Anterior cingulate cortex (tissue), 58 donors: ENCODE measurements at places on chromosomes 6 and 20.

- no peak for DNase-seq
Measured at GRCh38 chr6:17842014-17842776, 135.5 kb upstream of the NUP153 start.

GRCh38 chr6:107729098-107729497 is 95.0 kb downstream of the SCML4 start:
- no peak for DNase-seq

DNA sequence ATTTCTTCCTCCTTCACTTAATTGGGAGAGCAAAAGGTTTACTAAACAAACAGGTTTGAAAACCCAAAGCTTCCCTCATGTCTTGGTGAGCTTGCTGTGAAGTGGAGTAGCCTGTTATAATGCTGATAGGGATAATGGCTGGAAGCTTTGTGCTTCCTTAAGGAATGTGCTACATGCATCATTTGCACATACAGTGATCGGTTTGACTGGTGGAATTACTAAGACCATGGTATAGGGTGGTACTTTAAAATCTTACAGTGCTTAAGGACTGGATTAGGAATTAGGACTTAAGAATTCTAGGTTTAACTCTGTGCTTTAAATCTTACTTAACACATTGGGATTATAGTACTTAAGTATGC is 75.7 kb downstream of the ARID1B start:
- no peak for DNase-seq

- no peak for DNase-seq
Measured at GRCh38 chr6:35605600-35605999, 83.1 kb downstream of the FKBP5 start.

GRCh38 chr20:45813006-45813340 is 529 bp downstream of the UBE2C start:
- DNase-seq, result no peak

- no peak for DNase-seq
Measured at GRCh38 chr6:169208011-169208410, 45.6 kb downstream of the THBS2 start.

GRCh38 chr6:22451962-22452361 is 117.4 kb upstream of the HDGFL1 start:
- DNase-seq, result no peak

DNA sequence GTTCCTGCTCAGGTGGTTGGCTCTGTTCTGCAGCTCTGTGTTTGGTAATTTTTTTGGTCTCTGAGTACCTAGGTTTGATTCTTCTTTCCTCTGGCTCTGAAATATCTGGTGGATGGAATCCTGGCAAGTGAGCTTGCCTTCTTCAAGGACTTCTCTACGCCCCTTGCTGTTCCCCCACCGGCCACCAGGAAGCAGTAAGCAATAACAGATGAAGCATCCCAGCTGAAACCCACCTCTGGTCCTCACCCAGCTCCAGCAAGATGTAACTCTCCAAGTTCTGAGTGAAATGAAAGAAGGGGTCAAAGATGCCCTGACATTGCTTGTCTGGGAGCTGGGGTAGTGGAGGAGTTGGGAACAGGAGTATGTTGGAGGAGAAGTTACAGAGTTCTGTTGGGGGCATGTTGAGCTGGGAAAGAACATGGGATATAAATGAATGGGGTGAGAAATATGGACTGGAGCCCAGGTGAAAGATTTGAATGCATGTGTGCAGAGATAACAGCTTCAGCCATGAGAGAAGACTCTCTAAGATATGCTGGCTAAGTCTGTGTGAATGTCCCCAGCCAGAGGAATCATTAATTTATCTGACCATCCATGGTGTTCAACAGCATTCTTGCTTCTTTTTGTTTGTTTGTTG is 51.3 kb upstream of the GLP1R start:
- peak; percentile 2 for DNase-seq

GRCh38 chr6:53627391-53628218 is 38.0 kb downstream of the KLHL31 start:
- DNase-seq, result no peak

- no peak for DNase-seq
Measured at GRCh38 chr6:2848851-2849250, 7.2 kb upstream of the SERPINB1 start.

DNA sequence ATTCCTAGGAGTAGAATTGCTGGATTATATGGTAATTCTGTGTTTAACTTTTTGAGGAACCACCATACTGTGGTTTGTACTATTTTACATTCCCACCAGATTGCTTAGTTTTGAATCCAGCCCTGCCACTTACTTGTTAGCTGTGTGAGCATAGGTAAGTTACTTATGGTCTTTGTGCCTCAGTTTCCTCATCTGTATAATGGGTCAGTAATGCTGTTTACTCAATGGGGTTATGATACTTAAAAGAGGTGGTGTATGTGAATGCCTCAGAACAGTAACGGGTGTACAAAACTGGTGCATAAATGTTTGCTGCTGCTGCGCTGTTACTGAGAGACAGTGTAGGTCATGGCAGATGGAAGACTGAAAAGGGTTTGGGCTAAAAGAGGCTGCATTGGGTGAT is 239.3 kb downstream of the NRN1 start:
- DNase-seq, result no peak

DNA sequence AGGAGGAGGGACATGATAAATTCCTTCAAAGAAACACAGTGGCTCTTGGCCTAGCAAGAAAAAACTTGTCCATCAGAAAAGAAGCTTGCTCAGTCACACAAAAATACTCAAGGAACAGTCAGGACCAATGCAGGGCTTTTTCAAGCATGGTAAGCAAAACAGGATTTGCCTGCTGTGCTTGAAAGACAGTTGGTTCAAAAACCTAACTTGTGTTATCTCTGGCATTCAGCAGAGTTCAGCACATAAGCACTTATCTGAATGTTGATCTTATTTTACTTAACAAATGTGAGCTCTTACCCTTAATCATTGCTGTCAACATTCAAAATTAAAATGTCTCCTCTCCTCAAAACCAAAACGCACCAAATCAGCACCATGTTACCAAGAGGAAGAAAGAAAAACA is 38.3 kb downstream of the ATG5 start:
- no peak for DNase-seq

DNA sequence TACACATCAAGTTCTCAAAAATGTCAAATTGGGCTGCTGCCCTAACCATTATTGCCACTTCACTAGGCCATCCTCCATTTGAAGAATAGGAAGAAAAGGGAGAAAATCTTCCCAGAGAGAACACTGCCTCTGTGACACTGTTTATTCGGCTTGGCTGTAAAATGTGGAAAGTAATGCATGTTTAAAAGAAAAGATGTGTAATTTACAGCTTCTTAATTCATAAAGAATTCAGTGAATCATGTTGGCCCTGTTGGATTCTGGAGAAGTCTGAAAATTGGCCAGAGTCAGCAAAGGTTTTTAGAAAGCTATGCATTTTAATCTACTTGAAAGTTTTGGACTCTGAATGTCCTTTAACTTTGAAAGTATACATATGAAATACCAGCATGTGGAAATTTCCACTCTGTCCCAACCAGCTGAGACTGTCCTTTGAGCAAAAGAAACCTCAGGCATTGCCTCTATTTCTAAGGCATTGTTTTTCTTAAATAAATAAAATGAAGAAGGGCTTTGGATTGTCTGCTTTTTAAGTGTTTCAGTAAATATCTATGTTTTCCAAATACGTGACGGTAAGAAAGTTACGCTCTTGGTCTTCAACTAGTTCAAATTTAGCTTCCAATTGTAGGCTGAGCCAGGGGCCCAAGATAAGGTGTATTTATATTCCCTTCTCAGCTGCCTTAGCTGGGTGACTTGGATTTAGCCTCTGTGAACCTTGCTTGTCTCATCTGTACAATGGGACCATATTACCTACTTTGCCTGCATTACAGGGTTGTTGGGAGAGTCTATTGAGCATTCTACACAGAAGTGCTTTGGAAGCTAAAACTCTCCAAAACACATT is 222.2 kb downstream of the UST start:
- no peak for DNase-seq

DNA sequence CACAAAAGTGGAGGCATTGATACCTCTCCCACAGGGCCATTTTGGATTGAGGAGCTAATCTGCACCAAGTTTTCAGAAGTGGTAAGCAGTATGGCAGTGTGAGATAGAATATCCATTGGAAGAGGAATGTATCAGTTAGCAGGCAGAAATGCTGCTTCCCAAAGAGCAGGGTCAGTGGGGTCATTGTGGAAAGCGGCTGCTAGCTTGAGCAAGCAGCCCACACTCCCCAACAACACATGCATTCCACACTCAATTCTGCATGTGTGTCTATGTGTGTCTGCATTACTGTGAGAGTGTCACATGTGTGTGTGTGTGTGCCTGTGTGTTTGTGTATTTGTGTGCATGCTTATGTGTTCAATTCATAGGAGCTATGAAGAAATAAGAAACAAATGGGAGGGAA is 190.9 kb upstream of the FOXA2 start:
- no peak for DNase-seq

- DNase-seq, result no peak
Measured at GRCh38 chr6:132131351-132131750, 180.2 kb upstream of the CCN2 start.

DNA sequence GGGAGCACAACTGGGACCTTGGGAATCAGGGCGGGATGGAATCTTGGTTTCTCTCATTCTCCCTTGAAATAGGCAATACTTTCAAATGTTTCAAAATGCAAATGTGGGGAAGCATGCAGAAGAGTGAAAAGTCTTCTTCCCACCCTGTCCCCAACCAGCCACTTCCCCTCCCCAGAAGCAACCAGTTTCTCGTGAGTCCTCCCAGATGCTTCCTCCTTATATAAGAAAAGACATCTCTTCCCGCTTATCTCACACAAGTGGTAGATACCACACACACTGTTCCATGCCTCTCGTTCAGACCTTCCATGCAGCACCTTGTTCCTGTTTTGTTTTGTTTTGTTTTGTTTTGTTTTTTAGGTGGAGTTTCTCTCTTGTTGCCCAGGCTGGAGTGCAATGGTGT is 25.1 kb downstream of the HCK start:
- DNase-seq, result no peak

DNA sequence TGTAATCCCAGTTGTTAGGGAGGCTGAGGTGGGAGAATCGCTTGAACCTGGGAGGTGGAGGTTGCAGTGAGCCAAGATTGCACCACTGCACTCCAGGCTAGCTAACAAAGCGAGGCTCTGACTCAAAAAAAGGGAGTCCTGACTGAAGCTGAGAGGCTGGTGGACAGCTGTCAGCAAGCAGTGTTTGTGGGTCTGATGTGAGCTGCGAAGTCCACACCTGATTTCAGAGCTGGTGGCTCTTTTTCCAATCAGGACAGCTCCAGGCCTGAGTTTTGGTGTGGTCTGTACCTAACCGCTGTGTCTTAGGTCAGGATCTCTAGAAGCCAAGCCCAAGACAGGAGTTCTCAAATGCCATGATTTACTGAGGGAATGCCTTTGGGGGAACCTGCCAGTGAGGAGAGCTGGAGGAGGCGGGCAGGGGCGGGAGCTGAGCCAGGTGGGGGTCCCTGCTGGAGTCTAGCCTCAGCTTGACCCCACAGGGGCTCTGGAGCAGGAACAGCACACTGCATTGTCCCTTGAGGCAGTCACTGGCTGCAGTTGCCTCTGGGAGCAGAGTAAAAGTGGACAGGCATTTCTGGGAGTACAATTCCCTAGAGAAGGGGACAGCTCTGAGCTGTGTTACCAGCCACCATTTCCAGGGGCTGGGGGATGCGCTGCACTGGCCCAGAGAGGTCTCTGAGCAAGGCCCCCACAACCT is 5.0 kb downstream of the GFRA4 start:
- no peak for DNase-seq

DNA sequence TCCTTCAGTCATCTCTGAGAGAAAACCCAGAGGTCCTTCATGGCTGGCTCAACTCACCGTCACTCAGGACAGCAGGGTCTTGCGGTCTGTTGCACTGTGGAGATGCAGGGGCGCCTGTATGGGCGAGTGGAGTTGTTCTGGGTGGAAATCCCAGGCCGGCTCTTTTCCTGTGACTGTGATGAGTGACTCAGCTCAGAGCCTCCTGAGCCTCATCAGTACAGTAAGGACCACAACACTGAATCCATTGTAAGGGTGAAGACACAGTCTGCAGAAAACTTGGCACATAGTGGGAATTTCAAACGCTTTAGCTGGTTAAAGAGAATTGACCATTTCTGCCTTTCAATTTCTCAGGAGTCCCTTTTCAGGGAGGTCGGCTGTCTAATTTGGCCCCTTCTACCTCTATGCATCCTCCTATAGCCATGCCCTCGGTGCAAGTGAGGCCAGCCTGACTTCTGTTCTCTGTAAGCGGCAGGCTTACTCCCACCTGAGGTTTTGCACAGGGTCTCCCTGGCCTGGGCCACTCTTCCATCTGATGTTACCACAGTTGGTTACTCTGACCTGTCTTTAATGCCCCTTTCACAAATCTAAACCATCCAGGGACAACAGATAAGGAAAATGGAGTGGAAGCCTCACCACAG is 35.5 kb upstream of the TBXT start:
- no peak for DNase-seq

GRCh38 chr20:2164966-2165365 is 63.3 kb downstream of the STK35 start:
- no peak for DNase-seq

DNA sequence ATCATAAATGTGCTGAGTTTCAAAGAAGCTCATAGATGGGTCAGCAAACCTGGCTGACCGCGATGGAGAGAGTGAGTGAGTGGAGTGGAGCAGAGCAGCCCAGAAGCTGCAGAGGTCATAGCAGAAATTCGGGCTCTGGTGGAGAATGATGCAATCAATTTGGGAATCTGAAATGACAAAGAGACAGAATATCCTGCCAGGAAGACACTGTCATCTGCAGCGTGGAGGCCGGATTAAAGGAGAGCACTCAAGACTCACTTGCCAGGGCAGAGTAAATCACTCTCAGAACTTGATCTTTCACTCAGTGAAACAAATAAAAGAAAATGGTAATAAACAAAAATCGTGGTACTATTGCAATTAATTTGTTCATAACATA is 109.6 kb upstream of the RREB1 start:
- no peak for DNase-seq

DNA sequence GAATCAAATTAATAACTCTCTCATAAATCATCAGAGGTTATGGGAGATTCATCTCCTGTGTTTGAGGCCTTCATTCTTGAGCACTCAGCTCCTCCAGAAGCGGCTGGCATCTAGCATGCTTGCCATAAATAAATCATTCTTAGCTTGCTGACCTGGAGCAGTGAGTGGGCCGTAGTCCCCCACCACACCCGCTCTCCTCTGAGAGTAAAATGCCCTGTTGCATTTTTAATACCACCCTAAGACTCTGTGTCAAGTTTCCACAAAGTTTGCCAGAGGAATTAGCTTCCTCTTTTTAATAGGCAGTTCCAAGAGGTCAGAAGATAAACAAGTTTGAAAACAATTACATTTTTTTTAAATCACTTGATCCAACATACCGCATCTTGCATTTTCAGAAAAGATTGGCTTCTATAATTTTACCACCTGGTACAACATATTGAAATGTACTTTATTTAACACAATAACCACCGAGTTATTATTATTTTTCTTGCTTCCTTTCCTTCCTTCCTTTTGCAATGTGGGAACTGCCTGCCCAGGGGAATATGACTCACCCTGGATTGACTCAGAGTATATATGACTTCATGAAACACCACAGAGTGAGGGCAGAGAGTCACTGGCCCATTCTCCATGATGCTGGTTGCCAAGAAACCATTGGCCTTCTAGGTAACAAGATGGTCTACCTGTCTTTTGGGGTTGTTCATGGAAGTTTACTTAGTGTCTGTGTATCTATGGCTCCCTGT is 29.4 kb upstream of the CLIC5 start:
- DNase-seq, result no peak
